ENCODE measurements at places on chromosomes 7 and 10.

DNA sequence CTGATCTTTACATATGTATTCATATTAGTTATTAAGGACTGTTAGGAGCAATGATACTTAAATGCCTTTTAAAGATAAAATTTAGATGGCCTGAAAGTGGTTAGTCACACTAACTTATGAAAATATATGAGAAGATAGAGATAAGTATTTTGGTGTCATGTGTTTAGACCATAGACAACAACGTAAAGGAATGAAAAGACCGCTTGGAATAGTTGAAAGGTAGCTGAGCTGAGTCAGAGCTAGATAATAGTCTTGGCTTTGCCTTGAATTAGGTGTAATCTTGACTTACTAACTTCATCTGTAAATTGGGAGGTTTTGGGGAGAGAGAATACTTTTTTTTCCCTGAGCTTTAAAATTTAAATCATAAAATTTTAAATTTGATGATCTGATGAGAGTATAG, 127.0 kb downstream of the LYZL1 start:
- DNase-seq: no peak

- DNase-seq: no peak
Observed at GRCh38 chr10:106830006-106830405, 334.5 kb downstream of the SORCS1 start.

- no peak for DNase-seq
Observed at GRCh38 chr7:116511552-116512519, 12.3 kb downstream of the CAV2 start.

GRCh38 chr7:36369171-36369570, 20.5 kb upstream of the ANLN start:
- no peak for DNase-seq

- DNase-seq: no peak
Observed at GRCh38 chr7:74256491-74257408, 2.6 kb upstream of the RFC2 start.

DNA sequence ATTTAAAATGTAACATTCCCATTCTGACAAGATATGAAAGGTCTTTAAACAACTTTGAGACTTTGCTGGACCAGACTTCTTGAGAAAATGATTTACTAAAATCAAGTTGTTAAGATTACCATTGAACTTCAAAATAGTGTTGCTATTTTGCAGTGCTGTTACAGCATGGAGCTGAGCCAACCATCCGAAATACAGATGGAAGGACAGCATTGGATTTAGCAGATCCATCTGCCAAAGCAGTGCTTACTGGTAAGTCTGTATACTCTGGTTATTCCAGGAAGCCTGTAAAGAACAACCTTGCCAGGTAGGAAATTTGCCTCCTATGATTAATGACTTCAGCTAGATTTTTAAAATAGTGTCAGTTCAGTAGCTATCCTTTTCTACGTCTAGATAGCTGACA, 18.8 kb downstream of the TNKS2 start:
- DNase-seq: no peak

GRCh38 chr10:5136468-5137087, 42.4 kb downstream of the AKR1C3 start:
- no peak for DNase-seq

DNA sequence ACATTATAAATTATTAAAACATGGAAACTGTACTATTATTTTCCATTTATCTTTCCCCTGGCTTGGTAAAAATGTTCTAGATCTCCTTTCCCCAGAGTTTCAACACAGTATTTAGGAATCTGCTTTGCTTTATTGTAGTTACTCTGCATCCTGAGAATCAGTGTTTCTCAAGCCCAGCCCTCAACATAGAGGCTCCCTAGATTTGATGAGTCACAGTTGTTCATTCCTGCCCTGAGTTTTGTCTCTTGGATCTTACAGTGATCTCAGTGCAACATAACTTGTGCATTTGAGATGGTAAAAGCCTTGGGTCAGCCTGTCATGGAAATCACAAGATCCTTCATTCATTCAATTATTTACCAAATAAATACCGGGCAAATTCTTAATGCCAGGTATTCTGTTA, 63.0 kb downstream of the VAX1 start:
- DNase-seq: no peak

GRCh38 chr7:21141476-21141875, 286.4 kb upstream of the SP4 start:
- DNase-seq: no peak

DNA sequence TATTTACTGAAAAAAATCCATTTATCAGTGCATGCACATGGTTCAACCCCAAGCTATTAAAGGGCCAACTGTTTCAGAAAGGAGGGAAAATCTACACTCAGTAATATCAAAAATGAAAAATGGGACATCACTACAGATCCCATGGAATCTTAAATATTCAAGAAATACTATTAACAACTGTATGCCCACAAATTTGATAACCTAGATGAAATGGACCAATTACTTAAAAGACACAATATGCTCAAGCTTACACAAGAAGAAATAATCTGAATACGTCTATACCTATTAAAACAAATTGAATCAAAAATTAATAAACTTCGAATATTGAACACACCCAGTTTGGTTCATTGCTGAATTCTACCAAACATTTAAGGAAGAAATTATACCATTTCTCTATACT, 87.9 kb downstream of the KMT2C start:
- DNase-seq: no peak

GRCh38 chr10:58951746-58952145, 224.7 kb upstream of the PHYHIPL start:
- DNase-seq: no peak

- no peak for DNase-seq
Observed at GRCh38 chr10:93837822-93838221, 56.0 kb upstream of the SLC35G1 start.

All from activated CD8-positive, alpha-beta memory T cell treated with anti-CD3 and anti-CD28 coated beads, Interleukin-2, amount 50 U/mL, for 4 hours (primary cell).